T-helper 17 cell (primary cell): ENCODE measurements at places on chromosomes 11 and 22.
A peak's percentile ranks its signal among the peaks of the same experiment; 100 is the strongest.

DNA sequence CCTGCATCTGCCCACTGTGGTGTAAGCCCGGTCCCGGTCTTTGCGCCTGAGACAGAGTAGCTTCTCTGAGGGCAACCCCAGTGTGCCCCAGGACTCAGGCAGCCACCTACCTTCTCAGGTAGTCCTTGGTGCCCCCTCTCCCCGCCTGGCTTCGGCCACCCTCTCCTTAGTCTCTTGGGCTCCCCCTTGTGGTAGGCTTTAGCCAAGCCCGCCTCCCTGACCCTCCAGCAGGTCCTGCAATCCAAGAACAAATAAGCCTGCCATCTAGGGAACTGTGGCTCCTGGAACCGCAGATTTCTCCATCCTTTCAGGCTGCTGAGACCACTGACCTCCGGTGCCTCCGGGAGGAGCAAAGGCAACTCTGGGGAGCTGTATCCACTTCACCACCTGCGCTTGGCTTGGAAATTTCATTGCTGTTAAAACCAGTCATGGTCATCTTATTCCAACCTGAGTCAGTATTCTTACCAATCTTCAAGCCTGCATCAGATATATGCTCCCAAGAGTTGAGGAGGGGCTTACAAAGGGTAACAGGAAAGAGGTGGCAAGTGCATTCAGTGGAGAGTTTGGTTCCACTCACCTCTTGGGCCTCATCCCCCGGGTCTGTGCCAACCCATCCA lies 52.8 kb upstream of the TENM4 start:
- DNase-seq = peak; percentile 13
- H3K27ac ChIP-seq = no peak overlapping the region
- no peaks in the 10 kb centered on the region for H3K4me1 ChIP-seq
- peaks cover 8% of the 10 kb centered on the region for H3K27me3 ChIP-seq
- no peak overlapping the region for H3K4me3 ChIP-seq
- H3K36me3 ChIP-seq = peaks cover 2% of the 10 kb centered on the region

- peaks cover 21% of the 10 kb centered on the region for H3K27me3 ChIP-seq
- no peak overlapping the region for H3K4me3 ChIP-seq
- no peak for DNase-seq
Observed at GRCh38 chr11:17563231-17563646, 16.2 kb downstream of the OTOG start.

DNA sequence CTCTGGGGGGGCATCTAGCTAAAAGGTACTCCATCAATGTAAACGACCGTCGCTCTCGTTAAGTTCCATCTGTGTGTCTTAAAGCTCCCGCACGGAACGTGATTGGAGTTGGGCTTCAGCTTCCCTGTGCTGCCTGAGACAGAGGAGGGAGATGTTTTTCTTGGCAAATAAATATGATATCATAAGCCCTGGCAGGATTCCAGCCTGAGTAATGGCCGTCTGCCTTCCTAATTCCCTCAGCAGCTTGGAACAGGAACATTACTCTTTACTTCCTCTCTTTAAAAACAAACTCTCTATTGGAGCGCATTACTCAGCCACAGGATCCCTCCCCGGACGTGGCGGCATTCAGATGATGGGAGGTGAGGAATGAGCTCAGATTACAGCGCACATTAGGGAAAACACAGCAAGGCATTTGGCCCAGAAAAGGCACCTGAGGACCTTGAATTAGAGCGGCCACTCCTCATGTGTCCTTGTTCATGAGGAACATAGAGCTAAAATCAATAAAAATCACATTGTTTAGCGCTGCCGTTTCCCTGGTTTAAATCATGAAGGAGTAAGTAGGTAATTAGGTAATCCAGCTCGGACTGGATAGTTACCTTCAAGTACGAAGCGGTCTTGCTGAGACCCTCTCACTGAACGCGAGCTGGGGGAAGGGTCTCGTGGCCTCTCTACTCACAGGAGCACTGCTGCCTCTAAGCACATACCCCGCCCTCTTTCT lies 230.4 kb downstream of the ST3GAL4 start:
- H3K36me3 ChIP-seq = no peaks in the 10 kb centered on the region
- no peak overlapping the region for H3K4me3 ChIP-seq
- no peak overlapping the region for H3K27ac ChIP-seq
- no peak for DNase-seq
- H3K27me3 ChIP-seq = peaks cover 18% of the 10 kb centered on the region

DNA sequence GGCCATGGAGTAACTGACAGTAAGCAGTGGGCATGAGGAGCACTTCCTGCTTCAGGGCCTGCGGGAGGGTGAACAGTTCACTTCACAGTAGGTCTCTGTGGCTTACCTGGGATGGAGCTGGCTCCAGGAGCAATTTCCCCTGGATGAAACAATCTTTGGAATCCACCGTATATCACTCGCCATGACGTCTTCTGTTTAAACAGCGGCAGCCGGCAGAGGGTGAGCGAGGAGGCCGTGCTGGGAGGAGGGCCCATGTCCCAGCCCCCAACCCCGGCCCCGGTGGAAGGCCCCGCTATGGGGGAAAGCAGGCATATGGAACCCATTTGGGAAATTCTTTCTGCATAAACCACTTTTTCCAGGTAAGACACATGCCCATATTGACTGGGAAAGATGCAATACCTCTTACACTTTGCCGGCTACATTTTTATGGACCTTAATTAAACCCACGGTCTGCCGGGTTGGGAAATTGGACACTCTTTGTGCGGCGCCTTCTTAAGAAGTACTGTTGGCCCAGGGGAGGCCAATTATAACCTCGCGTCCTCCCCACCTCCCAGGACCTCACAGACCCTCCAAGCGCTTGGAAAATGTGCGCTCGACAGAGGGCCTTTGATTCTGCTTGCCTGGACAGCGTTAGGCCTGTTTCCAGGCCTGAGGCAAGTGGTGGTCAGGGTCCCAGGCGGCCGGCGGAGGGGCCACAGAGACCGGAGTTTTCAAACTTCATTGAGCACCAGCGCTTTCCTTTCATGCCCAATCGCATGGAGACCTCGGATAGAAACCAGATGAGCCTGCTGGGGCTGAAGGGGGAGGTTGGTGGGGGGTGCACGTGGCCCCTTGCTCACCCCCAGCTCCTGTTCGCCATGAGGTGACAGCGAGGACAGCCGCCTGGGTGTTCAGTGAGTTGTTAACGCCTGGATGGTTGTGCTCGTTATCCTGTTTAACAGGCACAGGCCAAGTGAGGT lies 40.4 kb downstream of the SMIM38 start:
- H3K4me1 ChIP-seq = no peaks in the 10 kb centered on the region
- H3K36me3 ChIP-seq = no peaks in the 10 kb centered on the region
- H3K27me3 ChIP-seq = peaks cover 2% of the 10 kb centered on the region
- no peak overlapping the region for H3K27ac ChIP-seq
- DNase-seq = no peak
- no peak overlapping the region for H3K4me3 ChIP-seq
